ENCODE measurements at places on chromosomes 7 and 10.

DNA sequence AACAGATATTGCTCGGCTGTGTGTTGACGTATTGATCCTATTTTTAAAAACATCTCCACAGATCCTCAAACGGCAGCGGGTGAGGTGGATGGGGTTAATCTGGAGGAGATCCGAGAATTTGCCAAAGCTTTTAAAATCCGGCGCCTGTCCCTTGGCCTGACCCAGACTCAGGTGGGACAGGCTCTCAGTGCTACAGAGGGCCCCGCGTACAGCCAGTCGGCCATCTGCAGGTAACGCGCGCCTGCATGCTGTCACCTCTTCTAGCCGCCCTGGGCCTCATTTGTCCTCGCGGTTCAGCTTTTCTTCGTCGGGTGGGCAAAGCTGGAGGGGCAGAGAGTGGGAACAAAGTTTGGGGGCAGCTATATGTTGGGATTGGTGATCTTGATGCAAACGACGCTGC lies 105.7 kb upstream of the YAE1 start:
- peaks cover 10% of the 10 kb centered on the region for H3K27me3 ChIP-seq
- H3K4me1 ChIP-seq = peaks cover 8% of the 10 kb centered on the region
- no peaks in the 10 kb centered on the region for H3K36me3 ChIP-seq

- H3K27me3 ChIP-seq = no peaks in the 10 kb centered on the region
- H3K36me3 ChIP-seq = no peaks in the 10 kb centered on the region
- H3K4me3 ChIP-seq = no peak overlapping the region
- no peak overlapping the region for H3K27ac ChIP-seq
- H3K4me1 ChIP-seq = no peaks in the 10 kb centered on the region
Measured at GRCh38 chr10:80924063-80924952, 386.6 kb downstream of the SH2D4B start.

- no peaks in the 10 kb centered on the region for H3K36me3 ChIP-seq
- no peaks in the 10 kb centered on the region for H3K27me3 ChIP-seq
- DNase-seq = no peak
- H3K27ac ChIP-seq = no peak overlapping the region
- no peaks in the 10 kb centered on the region for H3K4me1 ChIP-seq
- no peak overlapping the region for H3K4me3 ChIP-seq
Measured at GRCh38 chr10:86506062-86506461, 15.5 kb downstream of the WAPL start.

- no peaks in the 10 kb centered on the region for H3K27me3 ChIP-seq
- DNase-seq = no peak
Measured at GRCh38 chr10:43318456-43318855, 51.6 kb upstream of the RASGEF1A start.

DNA sequence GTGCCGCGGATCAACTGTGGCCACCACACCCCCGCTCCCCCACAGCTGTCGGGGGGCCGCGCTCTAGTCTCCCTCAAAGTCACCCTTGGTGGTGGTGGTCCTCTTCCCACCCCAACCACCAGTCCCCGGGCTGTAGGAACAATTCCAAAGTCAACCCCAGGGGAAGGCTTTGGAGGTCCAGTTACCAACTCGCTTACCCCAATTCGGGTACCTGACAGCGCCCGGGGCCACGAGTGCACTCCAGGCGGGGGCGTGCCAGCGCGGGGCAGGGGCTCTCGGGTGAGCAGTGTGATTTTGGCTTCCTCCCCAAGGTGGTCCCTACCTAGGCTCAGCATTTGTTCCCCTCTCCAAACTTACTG lies 584 bp upstream of the ZMIZ1 start:
- H3K27me3 ChIP-seq = no peaks in the 10 kb centered on the region
- H3K4me1 ChIP-seq = peaks cover 27% of the 10 kb centered on the region
- H3K27ac ChIP-seq = peak overlapping the region; percentile 99
- DNase-seq = no peak

DNA sequence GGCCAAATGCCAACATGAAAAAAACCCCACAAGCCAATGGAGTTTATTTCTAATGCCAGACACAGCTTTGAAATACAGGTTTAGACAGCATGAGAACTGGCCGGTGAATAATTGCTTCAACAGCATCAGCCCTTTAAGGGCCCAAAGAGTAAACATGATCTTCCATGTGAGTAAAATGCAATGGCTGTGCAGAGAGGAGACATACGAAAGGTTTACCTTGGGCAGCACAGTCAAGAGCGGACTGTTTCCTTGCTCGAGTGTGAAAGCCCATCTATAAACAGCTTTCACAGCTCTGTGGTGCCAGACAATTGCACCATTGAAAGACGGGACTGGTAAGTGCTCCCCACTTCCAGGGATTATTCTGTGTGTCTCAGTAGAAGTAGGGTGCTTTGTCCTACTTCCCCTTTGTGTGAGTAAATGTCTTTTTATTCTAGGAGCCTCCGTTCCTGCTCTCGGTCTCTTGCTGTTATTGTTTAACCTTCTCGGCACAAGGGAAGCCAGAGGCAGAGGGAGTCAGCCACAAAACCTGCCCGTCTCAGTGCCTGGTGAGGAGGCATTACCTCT lies 77.8 kb upstream of the KAT6B start:
- no peak for DNase-seq
- no peaks in the 10 kb centered on the region for H3K36me3 ChIP-seq
- no peaks in the 10 kb centered on the region for H3K27me3 ChIP-seq
- H3K27ac ChIP-seq = no peak overlapping the region
- H3K4me1 ChIP-seq = no peaks in the 10 kb centered on the region

- no peaks in the 10 kb centered on the region for H3K4me1 ChIP-seq
- H3K36me3 ChIP-seq = peaks cover 4% of the 10 kb centered on the region
- H3K27ac ChIP-seq = no peak overlapping the region
- no peak overlapping the region for H3K4me3 ChIP-seq
- DNase-seq = no peak
- H3K27me3 ChIP-seq = no peaks in the 10 kb centered on the region
Measured at GRCh38 chr7:55501611-55502010, 70.7 kb downstream of the VOPP1 start.

GRCh38 chr7:47508389-47509380 lies 73.2 kb downstream of the TNS3 start:
- peaks cover 6% of the 10 kb centered on the region for H3K27me3 ChIP-seq
- H3K4me3 ChIP-seq = no peak overlapping the region
- H3K4me1 ChIP-seq = no peaks in the 10 kb centered on the region
- no peak overlapping the region for H3K27ac ChIP-seq
- no peaks in the 10 kb centered on the region for H3K36me3 ChIP-seq

GRCh38 chr7:84277628-84278224 lies 83.1 kb upstream of the SEMA3A start:
- H3K36me3 ChIP-seq = no peaks in the 10 kb centered on the region
- H3K27ac ChIP-seq = no peak overlapping the region
- H3K4me3 ChIP-seq = no peak overlapping the region
- no peaks in the 10 kb centered on the region for H3K27me3 ChIP-seq

- DNase-seq = no peak
- H3K36me3 ChIP-seq = no peaks in the 10 kb centered on the region
- H3K4me1 ChIP-seq = peaks cover 6% of the 10 kb centered on the region
- no peaks in the 10 kb centered on the region for H3K27me3 ChIP-seq
- H3K27ac ChIP-seq = no peak overlapping the region
- H3K4me3 ChIP-seq = peak overlapping the region; percentile 48
Measured at GRCh38 chr7:5296611-5297226, 14.0 kb downstream of the SLC29A4 start.

DNA sequence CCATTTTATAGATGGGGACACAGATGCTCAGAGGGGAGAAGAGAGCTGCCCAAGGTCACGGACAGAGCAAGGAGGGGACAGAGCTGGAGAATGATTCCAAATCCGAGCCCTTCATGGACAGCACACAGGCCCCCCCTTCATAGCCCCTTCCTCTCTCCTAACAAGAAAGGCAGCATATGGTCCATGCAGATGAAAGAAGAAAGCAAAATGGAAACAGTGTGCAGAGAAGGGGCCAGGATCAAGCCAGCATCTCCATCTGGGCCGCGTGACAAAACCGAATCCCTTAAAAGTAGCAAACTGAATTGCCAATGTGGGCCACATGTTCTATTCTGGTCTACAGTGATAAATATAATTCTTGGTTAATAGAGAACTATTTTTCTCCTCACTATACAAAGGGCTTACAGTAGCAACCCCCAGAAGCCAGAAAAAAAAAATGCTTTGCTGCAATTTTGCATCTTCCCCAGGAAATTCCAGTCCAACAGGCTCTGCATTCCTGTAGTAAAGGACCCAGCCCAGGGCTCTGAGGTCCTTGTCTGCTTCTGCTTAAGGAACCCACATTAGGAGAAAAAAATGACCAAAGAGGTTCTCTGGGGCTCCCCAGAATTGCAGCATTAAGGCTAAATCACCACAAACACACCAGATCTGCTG lies 7.8 kb downstream of the CPXM2 start:
- peaks cover 26% of the 10 kb centered on the region for H3K4me1 ChIP-seq
- peak overlapping the region; percentile 57 for H3K27ac ChIP-seq
- no peaks in the 10 kb centered on the region for H3K27me3 ChIP-seq

DNA sequence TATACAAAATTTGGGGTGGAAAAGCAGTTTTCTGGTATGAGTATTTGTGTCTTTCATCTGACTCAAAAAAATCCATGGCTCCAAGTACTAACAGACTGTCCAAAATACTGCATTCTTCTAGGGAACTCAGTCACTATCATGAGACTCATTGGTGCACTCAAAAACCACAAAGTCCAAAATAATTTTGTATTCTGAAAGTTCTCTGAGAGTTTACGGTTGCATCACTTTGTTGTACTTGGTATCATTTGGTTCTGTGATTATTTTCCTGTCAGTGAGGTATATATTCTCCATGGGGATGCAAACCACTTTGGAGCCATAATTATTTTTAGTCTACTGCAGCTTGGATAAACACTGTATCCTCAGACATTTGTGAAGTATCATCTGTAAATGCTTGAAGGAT lies 28.0 kb upstream of the CABCOCO1 start:
- DNase-seq = no peak
- H3K27ac ChIP-seq = no peak overlapping the region
- H3K36me3 ChIP-seq = no peaks in the 10 kb centered on the region

Data from esophagus squamous epithelium (tissue), 5 donors.